CD4-positive, alpha-beta T cell treated with Interleukin-2 at 100 ng/mL for 4 hours (primary cell): ENCODE measurements at places on chromosomes 5 and 9.

GRCh38 chr5:154475591-154476353 is 2.3 kb downstream of the HAND1 start:
- no peak for DNase-seq

- DNase-seq = no peak
Measured at GRCh38 chr9:116464987-116465571, 222.0 kb upstream of the TRIM32 start.

GRCh38 chr5:107269256-107269655 is 401.5 kb downstream of the EFNA5 start:
- DNase-seq = no peak

DNA sequence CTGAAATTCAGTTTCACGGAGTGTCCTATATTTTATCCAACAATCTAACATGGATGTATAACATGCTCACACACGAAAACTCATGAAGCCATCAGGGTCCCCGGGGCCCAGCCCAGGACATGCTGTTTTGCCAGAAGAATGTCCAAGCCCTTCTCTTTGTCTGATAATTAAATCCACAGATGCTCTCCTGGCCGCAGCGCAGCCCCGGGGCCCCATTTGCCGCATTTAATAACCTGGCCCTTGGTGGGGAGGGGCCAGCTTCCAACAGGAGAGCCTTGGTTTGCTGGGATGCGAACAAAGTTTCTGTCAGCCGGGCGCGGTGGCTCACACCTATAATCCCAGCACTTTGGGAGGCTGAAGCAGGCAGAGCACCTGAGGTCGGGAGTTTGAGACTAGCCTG is 30.0 kb downstream of the PLPP7 start:
- DNase-seq = no peak

- DNase-seq = no peak
Measured at GRCh38 chr9:76510041-76510440, 51.1 kb downstream of the GCNT1 start.

DNA sequence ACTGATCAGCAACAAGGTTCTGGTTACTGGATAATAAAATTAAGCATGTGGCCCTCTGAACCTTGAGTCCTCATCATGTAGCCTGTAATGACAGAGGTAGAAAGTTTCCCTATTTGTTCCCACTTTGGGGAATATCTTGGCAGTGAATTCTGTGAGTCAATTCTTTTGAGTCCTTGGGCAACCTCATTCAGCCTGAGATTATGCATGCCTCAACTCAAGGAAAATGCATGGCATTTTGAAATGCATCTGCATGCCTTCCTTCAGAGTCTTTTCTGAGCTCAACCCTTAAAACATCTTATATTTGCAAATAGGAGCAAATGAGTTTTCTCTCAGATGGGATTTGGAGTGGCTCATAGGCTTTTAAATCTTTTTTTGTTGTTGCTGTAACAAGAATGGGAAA is 218.1 kb upstream of the CD180 start:
- DNase-seq = no peak

DNA sequence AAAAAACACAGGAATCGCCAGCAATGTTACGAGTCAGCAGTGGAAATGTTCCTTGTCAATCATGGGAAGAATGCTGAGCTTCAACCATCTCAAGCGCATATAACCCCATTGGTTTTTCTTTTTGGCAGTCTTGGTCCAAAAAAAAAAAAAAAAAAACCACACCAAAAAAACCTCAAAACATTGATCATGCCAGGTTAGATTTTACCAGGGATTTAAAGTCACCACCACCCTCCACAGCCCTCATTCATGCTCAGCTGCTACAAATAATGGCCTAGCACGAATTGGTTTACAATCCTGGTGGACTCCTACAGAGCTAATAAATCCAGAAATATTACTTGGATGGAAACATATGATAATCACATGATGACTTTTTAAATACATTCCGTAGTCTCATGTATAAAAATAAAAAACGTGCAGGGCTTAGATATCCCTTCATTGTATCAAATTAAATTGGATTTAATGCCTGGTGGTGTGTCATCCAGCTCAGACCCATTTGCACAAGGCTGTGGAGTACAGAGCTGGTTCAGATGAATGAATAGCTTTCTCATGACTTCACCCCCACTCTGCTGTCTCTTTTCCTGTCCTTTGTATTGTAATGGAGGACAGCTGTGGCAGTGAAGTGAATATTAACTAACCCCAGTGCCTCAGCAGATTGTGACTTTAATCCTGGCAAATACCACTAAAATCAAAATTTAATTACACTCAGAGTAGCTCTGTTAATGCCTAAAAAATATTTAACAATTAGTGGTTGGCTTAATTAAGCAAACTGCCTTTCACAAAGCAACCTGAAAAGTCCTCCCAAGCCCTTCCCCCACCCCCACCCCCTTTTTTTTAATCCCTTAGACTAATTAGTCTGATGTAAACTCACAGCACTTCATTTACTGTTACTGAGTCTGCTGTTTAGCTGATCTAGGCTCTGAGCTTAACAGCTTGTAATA is 626.5 kb upstream of the ZNF608 start:
- DNase-seq = no peak

DNA sequence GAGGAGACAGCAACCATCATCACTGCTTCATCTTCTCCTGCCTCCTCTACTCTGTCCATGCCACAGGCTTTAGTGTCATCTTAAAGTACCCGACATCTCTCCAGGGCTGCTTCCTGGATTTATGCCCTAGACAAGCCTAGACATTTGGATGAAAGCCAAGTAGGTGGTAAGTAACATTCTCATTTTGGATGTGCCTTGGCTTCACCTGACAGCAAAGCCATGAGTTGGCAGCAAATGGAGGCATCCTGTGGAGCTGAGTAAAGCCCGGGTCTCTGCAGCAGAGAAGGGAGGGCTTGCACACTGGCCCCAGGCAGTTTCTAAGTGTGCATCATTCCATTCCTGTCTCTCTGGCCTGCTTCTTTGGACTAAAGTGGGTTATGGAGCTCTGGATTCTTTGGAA is 299.1 kb downstream of the DMAC1 start:
- no peak for DNase-seq

DNA sequence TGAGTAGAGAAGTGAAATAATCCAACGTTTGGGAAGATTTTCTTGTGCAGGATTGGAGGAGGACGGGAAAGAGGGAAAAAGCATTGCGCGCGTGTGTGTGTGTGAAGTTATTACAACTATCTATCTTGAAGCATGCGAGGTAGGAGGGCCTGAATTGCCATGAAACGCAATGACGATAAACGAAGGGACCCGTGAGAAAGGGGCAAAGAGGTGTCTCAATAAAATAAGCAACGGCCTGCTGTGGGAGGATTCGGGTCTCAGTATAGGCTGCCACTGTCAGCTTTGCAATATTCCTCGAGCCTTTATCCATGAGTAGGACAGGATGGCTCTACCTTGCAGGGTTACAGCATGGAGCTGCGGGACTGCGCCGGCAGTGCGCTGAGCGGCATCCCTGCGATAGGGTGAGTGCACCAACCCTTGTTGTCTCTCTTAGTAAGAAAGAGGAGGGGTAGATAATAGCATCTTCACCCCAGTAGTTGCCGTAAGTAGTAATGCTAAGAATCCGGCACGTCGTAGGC is 631 bp upstream of the RCL1 start:
- DNase-seq = no peak

GRCh38 chr5:180090098-180090768 is 18.7 kb upstream of the RNF130 start:
- peak; percentile 76 for DNase-seq

GRCh38 chr9:137630679-137631078 is 11.9 kb downstream of the EHMT1 start:
- no peak for DNase-seq
